Activated CD8-positive, alpha-beta memory T cell treated with anti-CD3 and anti-CD28 coated beads, Interleukin-2, amount 50 U/mL, for 48 hours (primary cell): ENCODE measurements at places on chromosomes 2 and 18.

GRCh38 chr2:6770006-6770405 lies 95.7 kb downstream of the CMPK2 start:
- no peak for DNase-seq

DNA sequence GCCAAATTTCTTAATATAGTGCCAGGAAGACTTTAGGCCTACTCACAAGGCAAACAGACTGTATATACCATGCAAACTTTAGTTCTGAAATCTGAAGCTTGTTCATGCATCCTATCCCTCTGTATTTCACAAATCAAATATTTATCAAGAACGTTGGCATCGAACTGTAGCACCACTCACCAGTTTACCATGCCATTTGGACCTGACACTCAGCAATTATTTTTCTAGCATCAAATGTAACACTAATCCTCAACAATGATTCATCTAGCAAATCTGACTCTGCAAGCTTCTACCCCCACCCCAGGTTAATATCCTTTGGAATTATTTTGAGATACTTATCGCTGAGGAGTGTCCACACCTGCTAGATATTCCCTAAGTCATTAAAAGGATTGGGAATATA lies 1506.6 kb downstream of the LRP1B start:
- no peak for DNase-seq

DNA sequence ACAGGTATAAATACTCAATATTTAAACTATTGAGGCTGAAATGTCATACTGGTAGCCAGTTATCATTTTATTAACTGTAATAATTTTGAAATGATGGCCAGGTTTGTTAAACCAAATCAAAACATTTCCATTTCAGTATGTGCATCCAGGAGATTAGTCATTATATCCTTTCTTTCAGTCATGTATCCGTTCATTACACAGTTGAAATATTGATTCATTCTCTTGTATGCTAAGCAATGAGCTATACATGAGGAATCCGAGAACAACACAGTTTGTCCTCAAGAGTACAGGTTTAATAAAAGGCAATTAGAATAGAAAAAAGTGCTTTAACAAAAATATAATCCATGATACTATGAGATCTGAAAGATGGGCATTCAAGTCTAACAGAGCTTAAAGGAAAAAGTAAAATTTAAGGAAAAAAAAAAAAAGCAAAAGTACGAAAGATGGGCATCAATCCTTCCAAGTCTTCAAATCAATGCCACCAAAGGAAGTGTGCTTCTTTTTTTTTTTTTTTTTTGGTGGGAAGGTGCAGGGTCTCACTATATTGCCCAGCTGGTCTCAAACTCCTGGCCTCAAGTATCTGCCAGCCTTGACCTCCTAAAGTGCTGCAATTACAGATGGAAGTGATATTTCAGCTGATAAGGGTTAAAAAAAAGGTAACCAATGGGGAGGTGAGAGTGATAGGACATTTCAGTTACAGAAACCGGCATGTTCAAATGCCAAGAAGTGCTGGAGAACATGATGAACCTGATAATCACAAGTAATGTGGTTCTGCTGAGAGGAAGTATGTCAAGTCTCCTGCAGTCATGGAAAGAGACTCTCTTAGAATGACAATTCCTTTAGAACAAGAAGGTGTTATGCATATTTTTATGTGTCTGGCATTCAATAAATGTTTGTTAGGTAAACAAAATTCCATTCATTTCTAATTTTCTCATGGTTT lies 35.8 kb downstream of the PUM2 start:
- no peak for DNase-seq

DNA sequence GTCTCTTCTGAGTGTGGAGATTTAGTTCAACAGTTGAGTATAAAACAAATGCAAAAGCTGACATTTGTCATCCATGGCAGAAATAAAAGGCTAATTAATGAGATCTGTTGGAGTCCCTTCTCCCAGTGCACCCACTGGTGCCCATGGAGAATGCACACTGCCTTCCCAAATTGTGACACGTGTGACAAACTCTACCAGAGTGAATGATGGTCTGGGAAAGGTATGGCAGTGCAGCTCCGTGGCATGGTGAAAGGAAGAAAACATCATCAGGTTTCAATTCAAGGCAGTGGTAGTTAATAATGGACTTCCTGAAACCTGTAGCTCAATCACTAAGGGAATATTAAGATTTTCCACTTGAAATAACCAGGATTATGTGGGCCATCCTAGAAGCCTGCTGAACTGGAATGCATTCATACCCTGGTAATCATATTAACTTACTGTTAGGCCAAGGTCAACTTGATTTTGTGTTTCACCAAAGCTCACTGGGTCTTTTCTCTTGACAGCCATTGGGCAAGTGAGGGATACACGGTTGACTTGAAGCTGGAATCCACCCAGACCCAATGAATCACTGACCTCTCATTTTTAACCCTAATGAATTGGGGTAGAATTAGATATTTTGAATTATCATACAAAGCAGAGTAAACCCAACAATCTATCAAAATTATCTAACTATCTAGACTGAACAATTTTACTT lies 167.6 kb downstream of the AFF3 start:
- DNase-seq: no peak
